Kidney capillary endothelial cell (primary cell): ENCODE measurements at places on chromosomes 5 and 9.

DNA sequence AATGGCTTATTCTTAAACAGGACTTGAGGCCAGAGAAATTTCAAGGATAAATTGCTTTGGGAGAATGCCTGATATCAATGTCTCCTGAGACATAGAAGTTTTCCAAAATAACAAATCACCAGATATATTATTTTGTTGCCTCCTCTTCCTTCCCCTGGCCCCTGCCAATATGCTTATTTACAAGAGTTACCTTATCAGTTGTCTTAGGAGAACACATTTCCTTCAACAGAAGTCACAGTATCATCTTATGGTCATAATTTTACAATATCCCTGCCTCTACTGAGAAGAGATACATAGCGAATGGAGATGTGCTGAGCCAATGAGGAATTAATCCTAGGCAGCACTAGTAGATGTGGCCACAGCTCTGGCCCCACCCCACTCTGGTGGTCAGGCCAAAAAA, 43.1 kb downstream of the TMEM252 start:
- no peak for DNase-seq

GRCh38 chr9:89458768-89459496, 39.0 kb downstream of the SEMA4D start:
- no peak for DNase-seq

DNA sequence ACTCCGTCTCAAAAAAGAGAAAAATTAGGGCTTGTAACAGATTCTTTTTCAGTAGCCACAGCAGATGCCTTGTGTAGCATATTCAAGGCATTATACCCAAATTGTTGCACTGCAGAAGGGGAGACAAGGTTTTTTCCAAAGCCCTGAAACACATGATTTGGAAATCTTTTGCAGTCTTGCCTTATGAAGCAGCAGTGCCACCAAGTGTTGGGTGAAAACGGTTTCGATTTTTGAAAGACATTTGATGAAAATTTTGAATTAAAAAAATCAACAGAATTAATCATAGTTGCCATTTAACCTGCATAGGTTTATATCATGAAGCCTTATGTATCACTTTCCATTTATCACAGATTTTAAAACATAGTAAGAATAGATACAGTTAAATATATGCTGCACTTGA, 479.5 kb downstream of the TAF11L14 start:
- DNase-seq: peak; percentile 1

DNA sequence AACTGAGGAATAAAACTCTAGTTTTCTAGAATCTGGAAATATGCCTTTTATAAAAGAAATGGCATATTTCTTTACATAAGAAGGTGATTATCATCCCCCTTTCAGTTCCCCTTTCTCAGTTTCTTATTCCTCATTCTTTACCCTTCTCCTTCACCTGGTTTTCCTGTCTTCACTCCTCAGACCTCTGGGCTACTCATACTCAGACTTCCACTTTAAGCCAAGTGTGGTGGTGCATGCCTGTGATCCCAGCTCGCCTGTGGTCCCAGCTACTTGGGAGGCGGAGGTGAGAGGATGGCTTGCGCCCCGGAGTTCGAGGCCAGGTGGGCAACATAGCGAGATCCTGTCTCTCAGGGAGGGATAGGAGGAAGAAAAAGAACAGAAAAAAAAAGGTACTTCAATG, 57.2 kb downstream of the RANBP6 start:
- no peak for DNase-seq

DNA sequence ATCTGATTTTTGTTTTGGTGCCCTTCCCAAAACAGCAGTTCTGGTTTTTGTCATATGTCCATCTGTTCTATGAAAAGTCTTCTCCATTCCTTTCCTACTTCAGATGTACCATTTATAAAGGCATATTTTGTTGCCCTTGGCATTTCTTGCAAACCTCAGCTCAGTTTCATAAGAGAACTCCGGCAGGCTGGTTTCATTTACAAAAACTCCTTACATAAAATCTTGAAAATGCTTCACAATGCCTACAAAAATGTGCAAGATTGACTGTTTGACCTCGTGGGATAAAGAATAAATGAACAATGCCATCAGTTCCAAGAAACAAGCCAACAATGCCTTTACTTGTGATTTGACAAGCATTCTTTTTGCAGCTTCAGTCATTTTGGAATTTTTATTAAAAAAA, 39.1 kb upstream of the CTNNAL1 start:
- no peak for DNase-seq

- DNase-seq: no peak
Measured at GRCh38 chr5:73935719-73936118, 309.7 kb downstream of the ARHGEF28 start.

GRCh38 chr9:134125413-134126095, 10.3 kb upstream of the WDR5 start:
- DNase-seq: no peak

- no peak for DNase-seq
Measured at GRCh38 chr9:31683116-31683515, 701.3 kb upstream of the ACO1 start.

DNA sequence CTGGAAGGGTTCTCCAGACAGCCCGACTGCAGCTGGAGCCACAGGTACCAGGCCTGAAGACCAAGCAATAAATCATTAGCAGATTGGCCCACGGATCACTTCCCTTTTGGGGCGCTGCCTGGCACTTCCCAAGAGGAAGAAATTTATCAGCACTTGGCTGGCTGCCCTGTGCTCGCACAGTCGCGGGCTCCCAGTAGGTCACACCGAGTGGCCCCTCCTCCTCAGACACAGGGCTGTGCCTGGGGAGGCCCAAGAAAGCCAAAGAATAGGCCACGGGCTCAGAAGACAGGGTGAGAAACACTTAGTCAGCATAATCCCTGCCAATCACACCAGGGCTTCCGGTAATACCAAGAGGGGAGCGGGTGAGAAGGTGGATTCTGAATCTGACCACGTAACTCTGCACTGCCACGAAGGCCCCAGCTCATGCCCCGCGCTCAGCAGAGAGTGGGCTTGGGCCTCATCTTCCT, 115.7 kb upstream of the MSX2 start:
- no peak for DNase-seq

DNA sequence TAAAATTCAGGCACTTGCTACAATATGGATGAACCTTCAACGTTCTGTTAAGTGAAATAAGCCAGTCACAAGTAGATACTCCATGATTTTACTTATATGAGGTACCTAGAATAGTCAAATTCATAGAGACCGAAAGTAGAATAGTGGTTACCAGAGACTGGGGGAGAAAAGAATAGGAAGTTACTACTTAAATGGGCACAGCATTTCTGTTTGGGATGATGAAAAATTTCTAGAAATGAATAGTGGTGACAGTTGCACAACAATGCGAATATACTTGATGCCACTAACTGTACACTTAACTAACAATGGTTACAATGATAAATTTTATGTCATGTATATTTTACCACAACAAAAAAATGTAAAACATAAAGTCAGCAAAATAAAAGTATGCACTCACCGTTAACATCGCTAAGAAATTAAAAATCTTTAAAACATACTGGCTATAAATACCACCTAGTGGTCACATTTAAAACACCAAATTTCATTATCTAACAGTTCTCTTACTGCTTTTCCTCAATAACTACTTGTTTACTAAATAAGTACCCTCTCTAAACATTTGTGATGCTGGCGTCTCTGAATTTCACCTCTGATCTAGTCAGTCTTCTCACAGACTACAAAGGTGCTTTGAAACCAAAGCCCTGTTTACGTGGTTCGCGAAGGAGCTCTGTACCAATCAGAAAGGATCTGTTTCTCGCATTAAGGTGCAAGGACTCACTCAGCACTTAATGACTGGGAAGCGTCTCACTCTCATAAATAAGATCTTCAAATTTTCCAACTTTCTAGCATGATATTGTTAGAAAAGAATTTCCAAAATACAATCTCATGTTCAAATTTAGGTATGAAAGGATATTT, 22.7 kb downstream of the KIF3A start:
- DNase-seq: no peak

DNA sequence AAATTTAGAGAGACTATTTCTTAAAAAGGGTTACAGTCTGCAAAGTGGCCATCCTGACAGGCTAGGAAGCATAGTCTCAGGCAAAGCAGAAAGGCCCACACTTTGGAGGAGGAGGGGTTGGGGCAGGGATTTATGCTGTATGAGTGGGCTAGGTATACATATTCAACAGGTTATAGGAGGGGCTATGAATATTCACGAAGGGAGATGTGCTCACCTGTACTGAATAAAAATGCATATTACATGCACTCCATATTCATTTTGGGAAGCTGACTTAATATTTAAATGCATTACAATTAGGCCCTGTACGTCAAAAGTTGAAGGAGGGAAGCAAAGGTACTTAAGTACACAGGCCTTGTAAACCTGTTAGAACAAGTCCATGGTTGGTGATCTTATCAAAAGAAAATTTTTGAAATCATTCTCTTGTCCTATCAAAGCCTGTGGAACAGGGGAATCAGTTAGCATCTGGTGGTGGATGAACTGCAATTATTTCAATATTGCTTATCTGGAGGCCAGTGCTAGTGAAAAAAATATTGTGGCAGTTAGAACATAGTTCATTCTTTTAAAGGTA, 1.6 kb downstream of the CENPP start:
- DNase-seq: no peak

- no peak for DNase-seq
Measured at GRCh38 chr5:174204535-174205313, 159.2 kb downstream of the NSG2 start.

- DNase-seq: no peak
Measured at GRCh38 chr9:78788101-78788500, 491.2 kb downstream of the PSAT1 start.

DNA sequence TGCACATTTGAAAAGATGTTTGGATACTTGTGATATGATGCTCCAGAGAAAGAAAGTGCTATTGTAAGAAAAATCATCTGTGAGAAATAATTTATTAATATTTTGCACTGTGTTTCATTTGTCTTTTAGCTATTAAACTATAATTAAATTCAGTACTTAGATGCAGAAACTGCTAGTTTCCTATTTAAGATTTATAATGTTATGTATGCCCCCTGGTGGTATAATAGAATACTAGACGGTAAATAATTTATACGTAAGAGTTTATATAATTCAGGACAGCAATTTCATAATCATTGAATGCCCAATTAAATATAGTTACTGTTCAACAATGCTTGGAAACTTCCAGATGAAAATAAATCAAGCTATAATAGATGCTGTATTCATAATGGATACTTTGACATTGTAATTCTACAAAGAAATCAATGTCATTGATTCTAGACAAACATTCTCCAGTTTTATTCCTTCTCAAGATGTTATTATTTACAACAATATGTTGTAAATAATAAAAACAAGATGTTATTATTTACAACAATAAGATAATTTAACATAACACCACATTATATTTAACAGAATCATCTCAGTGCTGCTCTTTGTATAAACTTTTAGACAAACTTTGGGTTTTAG, 101.0 kb downstream of the TMEM232 start:
- DNase-seq: peak; percentile 30

DNA sequence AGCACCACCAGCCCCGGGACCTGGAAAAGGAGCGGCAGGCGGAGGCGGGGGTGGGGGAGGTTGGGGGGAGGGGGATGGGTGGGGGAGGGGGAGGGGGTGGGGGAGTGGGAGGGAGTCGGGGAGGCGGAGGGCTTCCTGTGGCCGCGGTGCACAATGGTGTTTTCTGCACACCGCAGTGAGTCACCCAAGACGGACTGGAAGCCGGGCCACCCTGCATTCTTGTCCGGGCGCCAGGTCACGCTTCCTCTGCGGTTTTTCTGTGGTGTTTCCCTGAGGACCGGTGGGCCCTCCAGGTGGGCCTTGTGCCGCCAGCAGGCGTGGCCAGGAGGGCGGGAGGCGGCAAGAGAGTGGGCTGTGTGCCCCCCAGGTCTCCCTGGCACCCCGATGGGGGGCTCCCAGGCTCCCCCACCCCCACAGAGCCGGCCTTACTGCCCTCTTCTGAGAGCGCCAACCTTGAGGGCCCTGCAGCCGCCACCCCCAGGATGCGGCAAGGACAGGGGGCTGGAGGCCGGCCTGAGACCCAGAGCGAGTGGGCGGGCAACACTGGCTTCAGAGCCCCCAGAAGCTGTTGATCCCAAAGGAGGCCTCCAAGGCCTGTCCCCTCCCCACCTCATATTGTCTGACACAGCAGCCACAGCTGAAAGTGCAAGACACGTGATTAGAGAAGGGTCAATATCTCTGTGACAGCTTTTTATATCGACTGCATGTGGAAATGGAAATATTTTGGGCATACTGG, 11.1 kb downstream of the EXD3 start:
- peak; percentile 94 for DNase-seq

- DNase-seq: no peak
Measured at GRCh38 chr5:134439210-134439654, 27.6 kb upstream of the CDKN2AIPNL start.

DNA sequence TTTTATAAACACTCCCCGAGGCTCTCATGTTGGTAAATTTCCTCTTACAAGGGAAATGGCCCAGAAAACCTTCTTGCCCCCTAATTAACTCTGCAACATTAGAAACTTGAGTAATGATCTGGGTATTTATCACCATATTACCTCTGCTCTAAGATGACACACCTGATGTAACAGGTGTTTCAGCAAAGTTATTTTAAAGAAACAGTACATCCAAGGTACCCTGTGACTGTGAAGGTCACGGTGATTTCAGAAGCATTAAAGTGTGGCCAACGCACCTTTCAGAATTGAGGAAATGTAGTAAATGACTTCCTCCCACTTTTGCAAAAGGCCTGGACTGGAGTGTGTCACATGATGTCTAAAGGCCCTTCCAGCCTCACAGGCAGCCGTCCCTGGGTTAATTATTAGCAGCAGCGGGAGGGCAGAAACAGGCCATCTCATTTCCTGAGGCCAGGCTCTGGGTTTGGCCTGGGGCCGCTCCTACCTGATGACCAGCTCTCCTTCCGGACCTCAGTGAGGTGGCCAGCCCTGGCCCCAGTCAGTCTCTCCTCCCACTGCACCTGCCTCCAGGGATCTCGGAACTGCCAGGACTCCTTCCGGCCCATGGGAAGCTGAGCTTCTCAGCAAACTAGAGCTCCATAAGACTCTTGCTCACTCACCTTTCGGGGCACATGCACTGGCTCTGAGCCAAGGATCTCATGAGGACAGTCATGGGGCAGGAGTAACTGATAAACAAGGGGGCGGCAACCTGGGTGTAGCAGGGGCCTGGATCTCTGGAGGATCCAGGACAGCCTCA, 20.7 kb downstream of the PTPN3 start:
- no peak for DNase-seq

DNA sequence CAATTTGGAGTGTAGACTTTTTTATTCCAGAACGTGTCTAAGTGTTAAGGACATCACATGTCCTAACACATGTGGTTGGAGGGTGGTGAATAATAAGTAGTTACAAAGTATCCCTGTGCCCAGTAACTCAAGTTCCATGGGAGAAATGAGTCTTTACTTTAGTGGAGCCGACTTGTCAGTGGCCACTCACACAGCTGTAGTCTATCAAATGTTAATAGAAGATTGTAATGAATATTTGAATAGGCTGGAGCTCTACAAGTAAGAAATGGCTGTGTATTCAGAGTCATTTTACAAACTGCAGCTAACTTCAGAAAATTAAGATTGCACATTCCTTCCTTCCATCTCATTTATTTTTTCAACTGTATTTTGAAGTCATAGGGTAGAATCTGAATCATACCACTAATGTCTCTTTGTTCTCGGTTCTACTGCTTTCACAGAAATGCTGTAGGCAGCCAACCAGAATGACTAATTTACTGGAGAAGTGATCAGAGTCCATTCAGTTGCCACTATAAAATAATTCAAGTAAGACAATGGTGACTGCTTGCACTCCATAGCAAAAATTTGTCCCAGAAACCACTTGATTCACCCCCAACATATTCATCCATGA, 394.8 kb downstream of the NR2F1-AS1 start:
- peak; percentile 38 for DNase-seq

GRCh38 chr9:70111641-70112236, 68.1 kb downstream of the MAMDC2 start:
- no peak for DNase-seq

GRCh38 chr9:89080193-89080592, 88.9 kb downstream of the S1PR3 start:
- DNase-seq: no peak

- no peak for DNase-seq
Measured at GRCh38 chr9:11779971-11780370, 913.2 kb upstream of the TYRP1 start.
